ENCODE measurements at places on chromosomes 12 and 14.

DNA sequence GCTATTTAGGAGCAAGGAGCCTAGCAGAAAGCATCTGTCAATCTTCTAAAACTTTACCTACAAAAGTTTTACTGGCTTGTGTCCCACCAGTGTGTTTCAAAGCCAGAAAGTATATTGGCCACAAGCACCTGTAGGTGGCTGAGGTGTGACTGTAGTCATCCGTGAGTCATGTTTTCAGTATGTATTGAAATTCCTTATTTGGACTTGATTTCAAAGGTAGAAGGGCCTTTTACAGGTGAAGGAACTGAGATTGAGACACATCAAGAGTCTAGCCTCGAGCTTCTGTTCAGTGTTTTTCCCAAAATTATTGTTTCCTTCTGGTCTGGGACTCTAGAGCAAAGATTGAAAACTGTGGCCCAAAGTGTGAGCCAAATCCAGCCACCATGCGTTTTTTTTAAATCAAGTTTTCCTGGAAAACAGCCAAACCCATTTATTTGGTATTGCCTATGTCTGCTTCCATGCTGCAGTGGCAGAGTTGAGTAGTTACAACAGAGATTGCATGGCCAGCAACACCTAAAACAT is 195.3 kb upstream of the BCL2L14 start:
- peak; percentile 13 for DNase-seq

DNA sequence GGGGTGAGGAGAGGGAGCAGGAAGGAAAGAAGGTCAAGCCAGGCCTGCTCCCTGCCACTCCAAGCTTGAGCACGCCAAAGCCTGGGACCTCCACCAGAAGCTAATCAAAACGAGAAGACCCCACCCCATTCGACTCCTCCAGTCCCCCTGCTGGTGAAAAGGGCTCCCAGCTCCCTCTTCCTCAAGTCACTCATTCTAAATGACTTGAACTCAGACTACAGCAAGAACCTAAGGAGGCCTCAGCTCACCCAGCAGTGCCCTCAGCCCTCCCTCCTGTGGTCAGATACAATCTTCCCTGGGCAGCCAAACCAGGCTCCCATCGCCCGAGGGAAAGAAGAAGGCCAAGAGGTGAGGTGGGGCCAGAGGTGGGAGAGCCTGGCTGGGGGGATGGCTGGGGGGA is 17.4 kb downstream of the HDAC7 start:
- no peak for DNase-seq

DNA sequence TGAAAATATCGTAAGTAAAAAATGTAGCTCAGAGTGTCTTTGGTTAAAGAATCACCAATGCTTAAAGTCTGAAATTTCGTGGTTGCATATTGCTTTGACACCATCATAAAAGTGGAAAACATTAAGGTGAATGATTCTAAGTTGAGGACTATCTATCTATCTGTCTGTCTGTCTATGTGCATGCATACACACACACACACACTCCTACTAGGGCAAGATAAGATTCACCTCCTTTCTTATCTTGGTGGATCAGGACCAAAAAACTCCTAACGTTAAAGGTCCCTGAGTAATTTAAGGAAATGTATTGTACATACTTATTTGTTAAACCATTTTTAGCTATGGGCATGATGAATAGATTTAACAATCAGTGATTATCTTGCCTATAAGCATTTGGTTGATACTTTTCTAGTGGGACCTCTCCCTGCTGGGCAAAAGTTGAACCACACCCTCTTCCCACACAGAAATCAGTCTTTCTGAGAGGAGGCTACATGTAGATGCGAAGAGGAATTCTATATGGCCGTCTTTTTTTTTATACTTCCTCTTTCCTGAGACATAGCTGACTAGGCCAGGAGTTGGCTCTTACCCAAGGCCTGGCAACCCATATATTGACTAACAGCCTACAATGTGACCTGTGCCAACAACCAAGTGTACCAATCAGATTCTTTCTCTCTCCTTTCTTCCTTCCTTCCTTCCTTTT is 19.3 kb upstream of the LLPH start:
- DNase-seq, result no peak

GRCh38 chr12:29782285-29782870 is 1.4 kb downstream of the TMTC1 start:
- no peak for DNase-seq

DNA sequence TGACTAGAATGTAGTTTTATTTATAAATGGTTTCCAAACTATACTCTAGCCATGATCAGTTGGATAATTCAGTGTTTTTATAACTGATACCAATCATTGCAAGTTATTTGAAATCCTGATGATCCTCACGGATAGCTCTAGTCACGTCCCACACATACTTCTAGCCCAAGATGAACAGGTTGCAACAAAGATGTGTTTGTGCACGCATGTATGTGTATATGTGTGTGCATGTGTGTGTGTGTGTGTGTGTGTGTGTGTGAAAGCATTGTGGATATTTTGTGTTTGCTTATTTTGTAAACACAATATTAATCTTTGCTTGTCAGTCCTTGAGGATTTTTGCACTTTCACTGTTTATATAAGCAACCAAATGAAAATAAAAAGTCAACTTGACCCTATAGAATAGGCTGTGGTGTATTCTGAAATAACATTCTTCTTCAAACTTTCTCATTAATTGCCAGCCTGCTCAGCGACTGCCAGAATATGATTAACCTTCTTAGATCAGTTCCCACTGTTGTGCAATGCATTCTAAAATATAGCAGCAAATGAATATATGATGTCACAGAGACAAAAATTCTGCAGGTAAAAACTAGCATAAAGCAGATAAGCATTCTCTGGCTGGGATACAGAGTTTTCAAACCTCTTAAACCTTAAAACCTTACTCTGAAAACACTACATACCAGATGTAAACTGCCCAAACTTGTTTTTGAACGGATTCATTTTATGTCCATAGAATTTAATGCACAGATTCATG is 48.8 kb upstream of the HIF1A start:
- DNase-seq, result no peak

DNA sequence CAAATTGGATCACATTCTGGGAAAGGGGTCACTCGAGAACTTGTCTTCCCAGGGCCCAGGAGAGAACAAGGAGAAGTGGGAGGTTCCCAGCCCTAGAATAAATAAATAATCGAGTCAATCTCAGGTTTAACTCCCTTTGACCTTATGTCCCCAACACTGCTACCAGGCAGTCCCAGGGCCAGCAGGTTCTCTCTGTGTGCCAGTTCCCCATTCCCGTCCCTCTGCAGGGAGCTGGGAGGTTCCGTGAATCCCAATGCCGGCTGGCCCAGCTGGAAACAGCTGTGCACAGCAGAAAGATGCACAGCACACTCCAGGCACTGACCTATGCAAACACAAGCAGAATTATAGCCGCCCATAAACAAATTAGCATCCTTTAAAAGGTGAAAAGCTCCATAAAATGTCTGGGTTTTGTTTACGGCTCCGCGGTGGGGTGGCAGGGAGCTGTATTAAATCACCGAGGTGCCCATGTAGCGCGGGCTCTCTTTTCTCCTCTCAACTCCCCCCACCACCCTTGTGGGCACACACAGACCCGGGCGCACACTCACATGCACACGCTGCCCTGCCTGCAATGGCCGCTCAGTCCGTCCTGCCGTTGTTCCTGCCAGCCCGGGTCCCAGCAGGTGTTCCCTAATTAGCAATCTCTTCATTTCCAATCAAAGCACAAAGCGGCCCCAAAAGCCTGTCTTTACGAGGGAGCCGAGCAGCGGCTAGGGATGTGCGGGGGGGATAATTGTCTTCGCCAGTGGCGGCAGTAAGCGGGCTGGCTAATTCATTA is 46.6 kb upstream of the ESRRB start:
- no peak for DNase-seq

DNA sequence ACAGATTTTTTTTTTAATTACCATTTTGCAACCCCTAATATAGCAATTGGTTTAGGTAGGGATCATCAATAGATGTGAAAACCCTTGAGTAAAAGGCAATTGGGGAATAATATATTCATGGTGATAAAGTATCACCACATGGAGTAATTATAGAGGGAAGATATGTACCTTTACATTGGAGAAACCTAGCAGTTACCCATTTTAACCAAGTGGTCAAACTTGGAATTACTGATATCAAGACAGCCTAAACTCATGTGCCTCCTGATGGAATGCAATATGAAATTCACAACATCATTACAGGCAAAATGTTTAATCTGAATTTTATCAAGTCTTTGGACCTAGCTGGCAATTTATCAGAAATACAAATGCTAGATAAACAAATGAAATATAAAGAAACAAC is 6.7 kb upstream of the SLC10A1 start:
- no peak for DNase-seq

- no peak for DNase-seq
Measured at GRCh38 chr12:42982828-42983227, 393.3 kb upstream of the PRICKLE1 start.

DNA sequence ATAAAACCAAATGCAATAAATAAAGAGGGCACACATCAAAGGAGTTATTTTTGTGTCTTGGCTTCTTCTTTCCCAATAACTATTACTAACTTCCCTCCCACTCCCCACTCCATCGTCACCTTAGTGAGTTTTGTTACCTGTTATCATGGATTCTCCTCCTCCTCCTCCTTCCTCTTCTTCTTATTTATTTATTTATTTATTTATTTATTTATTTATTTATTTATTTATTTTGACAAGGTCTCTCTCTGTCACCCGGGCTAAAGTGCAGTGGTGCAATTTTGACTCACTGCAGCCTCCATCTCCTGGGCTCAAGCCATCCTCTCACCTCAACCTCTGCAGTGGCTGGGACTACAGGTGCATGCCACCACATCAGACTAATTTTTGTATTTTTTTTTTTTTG is 26.4 kb downstream of the WIF1 start:
- no peak for DNase-seq

DNA sequence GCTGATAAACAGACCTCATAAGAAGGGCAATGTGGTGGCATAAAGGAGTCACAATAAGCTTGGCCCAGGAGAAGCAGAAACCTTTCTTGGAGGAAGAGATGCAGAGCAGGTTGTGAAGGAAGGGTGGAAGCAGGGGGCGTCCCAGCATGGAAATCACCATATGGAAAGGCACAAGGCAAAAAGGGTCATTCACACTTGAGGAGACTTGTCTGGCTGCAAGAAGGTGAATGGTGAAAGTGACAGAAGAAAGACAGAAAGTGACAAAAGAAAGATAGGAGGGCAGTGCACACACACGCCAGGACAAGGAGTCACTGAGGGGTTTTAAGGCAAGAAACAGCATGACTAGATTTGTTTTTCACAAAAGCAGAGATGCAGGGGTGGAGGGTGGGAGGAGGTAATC is 38.3 kb downstream of the GALNT4 start:
- no peak for DNase-seq

All from stimulated activated CD4-positive, alpha-beta T cell treated with anti-CD3 and anti-CD28 coated beads, TNF-alpha, amount 100 ng/mL, for 4 hours (primary cell).